Immature natural killer cell (primary cell): ENCODE measurements at places on chromosomes 3 and 15.

GRCh38 chr15:50593761-50594160 is 47.3 kb upstream of the USP50 start:
- DNase-seq, result no peak

DNA sequence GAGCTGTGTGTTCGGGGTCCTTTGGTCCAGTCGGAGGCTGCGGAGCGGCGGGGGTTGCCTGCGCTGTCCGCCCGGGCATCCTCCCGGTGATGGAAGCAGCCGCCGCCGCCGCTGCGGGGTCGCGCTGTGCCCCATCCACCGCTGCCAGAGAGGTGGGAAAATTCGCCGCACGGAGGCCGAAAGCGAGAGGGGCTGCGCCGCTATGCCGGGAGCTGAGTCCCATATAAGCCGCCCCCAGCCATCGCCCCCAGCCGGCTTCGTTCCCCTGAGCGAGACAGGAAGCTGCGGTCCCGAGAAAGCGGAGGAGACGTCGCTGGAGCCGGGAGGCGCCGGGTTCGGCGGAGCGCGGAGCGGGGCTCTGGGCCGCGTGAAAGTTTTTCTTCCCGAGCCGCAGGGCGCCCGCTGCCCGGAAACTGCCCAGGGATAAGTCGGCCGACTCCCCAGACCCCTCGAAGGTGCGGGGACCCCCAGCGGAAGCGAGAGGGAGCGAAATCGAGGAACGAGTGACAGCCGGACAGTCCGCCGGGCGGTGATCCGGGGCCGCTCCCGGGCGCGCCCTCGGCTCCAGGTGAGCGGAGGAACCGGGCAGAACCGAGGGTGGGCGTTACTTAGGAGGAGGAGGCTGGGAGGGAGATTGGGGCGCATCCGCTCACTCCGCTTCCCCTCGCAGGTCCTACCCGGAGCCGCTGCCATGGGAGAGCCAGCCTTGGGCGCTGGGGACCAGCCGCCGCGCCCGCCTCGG is 574 bp downstream of the CHST2 start:
- no peak for DNase-seq

GRCh38 chr3:31142139-31142538 is 247.7 kb upstream of the GADL1 start:
- DNase-seq, result no peak

DNA sequence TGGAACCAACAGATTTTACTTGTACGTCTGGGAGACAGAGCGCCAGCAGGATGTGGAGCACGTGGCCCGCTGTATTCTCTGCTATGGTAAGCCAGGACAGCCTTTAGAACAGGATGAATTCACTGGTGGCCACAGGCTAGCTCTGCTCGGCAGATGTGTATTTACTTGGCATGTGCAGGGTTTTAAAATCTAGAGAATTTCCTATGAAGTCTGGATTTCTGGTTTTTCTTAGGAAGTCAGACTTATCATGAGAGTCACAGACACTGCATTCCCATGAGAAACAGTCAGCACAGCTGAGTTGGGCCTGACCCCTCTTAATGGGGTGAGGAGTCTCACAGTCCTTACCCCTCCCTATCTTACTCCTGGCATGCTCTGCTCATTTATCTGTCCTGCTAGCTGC is 84.6 kb upstream of the COL6A5 start:
- no peak for DNase-seq

DNA sequence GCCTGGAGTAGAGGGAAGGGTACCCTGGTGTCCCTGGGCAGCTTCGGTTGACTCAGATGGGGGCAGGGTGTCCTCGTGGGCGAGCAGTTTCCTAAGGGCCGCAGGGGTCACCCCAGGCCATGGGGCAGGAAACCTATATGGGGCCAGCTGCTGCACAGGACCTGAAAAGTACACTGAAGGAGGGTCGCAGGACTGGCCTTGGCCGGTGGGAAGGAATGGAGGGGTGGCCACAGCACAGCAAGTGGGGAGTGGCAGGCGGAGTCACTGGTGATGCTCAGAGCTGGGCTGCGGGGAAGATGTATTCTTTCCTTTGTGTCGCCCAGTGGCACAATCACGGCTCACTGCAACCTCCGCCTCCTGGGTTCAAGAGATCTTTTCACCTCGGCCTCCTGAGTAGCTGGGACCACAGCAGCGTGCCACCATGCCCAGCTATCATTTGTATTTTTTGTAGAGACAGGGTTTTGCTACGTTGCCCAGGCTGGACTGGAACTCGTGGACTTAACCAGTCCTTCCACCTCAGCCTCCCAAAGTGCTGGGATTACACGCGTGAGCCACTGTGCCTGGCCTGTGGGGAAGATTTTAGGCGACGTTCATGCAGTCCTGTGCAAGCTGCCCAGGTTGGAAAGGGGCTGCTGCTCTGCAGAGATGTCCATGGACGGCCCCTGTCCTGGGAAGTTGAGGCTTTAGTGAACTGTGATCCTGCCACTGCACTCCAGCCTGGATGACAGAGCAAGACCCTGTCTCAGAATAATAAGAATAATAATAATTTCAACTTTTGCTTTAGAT is 57.2 kb downstream of the EFCAB12 start:
- DNase-seq, result no peak

DNA sequence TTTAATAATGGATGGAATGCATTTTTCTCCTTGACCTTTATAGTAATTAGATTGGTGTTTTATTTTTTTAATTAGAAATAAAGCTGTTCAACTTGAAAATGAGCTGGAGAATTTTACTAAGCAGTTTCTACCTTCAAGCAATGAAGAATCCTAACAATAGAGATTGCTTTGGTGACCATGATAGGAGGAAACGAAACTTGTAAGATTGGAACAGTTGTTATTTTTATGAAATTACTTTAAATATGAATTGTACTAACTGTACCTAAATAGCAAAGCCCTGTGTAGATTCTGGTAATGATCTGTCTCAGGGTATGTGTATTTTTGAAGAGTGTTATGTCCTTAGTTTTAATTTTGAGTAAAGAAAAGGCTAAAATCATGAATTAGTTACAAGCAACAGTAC is 44.4 kb downstream of the MFN1 start:
- DNase-seq, result no peak

- no peak for DNase-seq
These were observed 189.2 kb downstream of the USP13 start for GRCh38 chr3:179842061-179842460.

GRCh38 chr3:47404955-47405790 is 24.4 kb downstream of the PTPN23 start:
- no peak for DNase-seq

- no peak for DNase-seq
These were observed 14.5 kb upstream of the SLC6A1 start for GRCh38 chr3:10977892-10978510.

- DNase-seq, result no peak
These were observed 168.5 kb upstream of the FAM3D start for GRCh38 chr3:58835086-58835485.

GRCh38 chr3:186665625-186666188 is at the start of gene HRG:
Gene HRG (plus strand): TSS chr3:186666014. CDS start chr3:186666032, 18 bp downstream.
- no peak for DNase-seq

- no peak for DNase-seq
These were observed 72.2 kb downstream of the ADCY5 start for GRCh38 chr3:123376451-123377242.

DNA sequence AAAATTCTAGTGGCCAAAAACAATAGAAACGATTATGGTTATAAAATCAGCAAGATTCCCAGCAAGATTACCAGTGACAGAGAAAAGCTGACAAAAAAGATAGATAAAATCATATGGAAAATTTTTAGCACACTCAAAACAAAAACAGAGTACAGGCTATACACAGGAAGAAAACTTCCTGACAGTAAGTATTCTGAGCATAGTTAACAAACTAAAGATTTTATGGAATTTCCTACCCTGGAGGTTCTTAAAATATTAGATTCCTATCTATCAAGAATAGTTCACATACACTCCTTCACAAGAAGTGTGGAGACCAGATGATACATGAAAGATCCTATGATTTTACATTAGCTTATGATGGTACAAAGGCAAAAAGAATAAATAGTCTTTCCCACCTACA is 50.8 kb downstream of the ZNF148 start:
- no peak for DNase-seq

- DNase-seq, result no peak
These were observed 19.3 kb downstream of the ZNF860 start for GRCh38 chr3:32000877-32001276.

DNA sequence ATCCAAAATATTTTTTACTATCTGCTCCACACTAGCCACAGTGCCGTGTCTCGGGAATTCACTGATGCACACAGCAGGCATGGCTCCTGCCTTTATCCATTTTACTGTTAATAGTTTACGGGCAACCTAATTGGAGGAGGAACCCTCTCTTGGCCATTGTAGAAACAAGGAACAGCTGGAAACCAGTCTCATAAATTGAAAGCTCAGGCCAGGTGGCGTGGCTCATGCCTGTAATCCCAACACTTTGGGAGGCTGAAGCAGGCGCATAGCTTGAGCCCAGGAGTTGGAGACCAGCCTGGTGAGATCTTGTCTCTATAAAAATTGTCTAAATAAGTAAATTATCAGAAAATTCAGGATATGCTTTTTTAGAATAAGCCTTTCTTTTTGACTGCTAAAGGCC is 39.0 kb downstream of the IL5RA start:
- DNase-seq, result no peak

GRCh38 chr3:159805411-159805772 is 183.2 kb upstream of the IL12A start:
- DNase-seq, result no peak

GRCh38 chr15:67134871-67135492 is 69.6 kb downstream of the SMAD3 start:
- no peak for DNase-seq

- DNase-seq, result no peak
These were observed 36.0 kb upstream of the HDGFL3 start for GRCh38 chr15:83243634-83244033.

DNA sequence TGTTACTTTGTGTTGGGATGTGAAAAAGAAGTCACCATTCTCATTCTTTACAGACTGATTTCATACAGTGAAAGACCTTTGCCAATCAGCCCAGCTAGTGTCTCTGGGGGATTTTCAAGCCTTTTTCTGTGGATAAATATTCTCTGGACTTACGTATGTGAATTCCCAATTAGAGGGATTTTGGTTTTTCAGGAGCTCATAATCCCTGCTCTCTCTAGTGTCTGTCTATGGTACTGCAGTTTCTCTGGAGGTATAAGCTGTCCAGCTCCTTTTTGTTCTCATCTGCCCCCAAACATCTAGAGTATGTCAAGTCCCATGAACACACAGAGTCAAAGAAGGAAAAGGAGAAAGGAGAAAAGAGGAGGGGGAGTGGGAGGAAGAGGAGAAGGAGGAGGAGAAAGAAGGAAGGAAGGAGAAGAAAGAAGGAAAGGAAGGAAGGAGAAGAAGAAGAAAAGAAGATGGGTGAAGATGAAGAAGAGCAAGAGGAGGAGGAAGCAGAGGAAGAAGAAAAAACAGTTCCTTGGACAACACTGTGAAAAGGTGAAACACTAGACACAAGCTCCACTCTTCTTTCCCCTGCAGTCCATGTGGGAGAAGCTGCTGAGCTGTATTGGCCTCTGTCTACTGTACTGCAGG is 218.6 kb downstream of the GREM1 start:
- DNase-seq, result no peak

DNA sequence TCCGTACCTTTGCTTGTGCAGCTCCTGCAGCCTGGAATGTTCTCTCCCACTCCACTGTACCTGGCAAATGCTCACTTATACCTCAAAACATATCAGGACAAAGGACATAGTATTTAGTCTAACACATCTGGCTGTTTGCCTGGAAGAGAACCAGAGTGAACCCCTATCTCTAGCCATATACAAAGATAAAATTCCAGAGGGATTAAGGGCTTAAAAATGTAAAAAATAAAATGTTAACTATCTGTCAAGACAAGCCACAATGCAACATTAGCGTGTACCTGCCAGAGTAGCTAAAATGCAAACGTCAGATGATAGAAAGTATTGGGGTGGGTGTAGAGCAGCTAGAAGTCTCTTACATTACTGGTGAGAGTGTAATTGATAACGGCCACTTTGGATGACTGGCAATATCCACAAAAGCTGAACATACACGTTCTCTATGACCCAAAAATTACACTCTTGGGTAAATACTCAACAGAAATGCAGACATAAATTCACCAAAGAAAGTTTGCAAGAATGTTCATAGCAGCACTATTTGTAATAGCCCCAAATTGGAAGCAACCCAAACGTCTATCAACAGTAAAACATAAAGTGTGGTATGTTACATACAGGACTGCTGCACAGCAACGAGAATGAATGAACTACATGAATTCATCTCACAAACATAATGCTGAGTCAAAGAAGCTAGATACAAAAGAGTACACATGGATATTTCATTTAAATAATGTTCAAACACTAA is 18.2 kb upstream of the ADPGK start:
- no peak for DNase-seq

GRCh38 chr3:3084890-3085289 is 25.3 kb downstream of the IL5RA start:
- no peak for DNase-seq

DNA sequence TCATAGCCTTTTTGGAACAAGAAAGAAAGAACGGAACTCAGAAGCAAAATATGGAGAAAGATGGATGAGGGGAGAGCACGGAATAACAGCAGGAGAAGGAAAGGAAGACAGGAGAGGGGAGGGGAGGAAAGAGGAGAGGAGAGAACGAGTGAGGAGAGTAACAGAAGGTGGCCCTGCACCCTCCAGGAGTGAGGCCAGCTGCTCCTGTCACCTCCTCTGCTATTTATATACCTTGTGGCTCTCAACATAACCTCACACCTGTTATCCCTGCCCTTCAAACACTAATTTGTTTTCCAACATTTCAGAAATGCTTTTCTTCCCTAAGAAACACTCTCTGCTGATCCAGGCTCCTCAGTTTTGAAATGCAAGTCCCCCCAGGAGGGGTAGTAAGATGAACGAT is 53.4 kb upstream of the ATP2B2 start:
- DNase-seq, result no peak

- DNase-seq, result no peak
These were observed 50.2 kb downstream of the CHP1 start for GRCh38 chr15:41281236-41281635.

DNA sequence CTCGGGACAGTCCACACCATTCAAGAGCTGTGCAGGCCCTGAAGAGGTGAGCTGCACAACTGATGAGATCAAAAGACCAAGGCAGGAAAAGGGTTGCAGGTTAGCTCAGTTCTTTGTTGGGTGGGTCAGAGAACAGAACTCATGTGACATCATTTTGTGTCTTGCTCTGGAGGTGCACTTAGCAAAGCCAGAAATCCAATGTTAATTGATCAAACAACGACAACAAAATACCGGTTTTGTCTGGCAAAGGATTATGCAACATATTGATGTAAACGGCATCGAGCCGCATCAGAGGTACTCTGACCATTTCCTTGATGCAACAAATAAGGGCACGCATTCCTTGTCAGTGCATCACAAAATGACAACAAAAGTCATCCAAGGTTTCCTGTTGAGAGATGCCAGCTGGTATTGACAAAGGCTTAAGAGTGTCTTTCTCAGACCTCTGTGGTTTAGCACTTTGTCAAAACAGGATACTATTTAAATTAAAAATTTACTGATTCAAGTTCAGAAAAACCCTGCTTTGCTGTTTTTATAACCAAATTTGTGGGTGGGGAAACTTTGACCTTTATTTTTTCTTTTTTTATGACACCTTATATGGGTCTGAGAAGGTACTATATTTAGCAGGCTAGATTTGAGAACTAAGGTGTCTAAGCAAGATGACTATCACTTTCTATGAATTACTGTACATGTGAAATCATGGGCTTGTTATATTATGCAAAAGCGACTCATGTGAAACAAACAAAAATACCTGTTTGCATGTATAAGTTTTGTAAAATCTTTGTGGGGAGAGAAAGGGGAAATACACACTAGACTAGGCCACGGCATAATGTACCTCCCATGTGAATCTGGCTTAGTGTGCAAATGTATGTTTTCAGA is 496.1 kb downstream of the FOXP1 start:
- DNase-seq, result peak; percentile 58

GRCh38 chr15:93031103-93031464 is 57.9 kb downstream of the RGMA start:
- DNase-seq, result no peak

GRCh38 chr3:133535971-133536881 is 37.3 kb upstream of the CDV3 start:
- no peak for DNase-seq
